ENCODE measurements at places on chromosomes 13 and 19.
A peak's percentile ranks its signal among the peaks of the same experiment; 100 is the strongest.

DNA sequence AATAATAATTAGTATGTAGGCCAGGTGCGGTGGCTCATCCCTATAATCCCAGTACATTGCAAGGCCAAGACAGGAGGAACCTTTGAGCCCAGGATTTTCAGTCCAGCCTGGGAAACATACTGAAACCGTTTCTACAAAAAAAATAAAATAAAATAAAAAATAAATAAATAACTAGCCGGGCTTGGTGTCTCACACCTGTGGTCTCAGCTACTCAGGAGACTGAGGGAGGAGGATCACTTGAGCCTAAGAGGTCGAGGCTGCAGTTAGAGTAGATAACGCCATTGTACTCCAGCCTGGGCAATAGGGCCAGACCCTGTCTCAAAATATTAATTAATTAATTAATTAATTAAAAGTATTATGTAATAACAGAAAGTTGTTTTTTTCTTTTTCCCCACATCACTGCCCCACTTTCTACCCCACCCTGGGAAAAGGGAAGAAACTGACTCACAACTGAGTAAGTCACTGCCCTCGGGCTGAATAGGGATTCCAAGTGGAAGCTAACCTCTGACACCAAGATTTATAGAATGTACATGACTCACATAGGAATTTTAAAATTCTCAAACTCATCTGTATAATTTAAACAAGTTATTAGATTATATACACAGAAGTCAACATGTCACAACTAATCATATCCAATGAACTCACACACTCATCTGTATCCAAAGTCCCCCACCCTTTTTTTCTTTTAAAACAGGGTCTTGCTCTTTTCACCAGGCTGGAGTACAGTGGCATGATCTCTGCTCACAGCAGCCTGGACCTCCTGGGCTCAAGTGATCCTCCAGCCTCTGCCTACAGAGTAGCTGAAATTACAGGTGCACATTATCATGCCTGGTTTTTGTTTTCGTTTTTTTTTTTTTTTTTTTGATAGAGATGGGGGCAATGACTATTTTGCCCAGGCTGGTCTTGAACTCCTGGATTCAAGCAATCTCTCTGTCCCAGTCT, 12.5 kb downstream of the ZNF611 start:
- DNase-seq, result no peak

DNA sequence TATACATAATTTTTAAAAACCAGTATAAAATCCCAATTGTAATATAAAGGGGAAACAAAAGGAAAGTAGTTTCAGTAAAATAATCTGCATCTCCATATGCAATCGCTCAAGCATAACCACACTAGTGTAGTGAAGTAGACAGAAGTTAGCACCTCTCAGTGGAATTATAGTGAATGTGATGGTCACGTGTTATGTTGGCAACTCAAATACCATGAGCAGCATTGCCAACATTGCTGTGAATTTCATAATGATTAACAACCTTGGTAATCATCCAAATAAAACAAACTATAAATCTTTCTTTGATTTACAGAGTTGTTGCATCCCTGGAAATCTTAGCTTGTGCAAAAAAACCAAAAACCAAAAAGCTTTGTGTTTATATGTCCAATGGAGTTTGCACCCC, 77.3 kb upstream of the SIAH3 start:
- no peak for DNase-seq

DNA sequence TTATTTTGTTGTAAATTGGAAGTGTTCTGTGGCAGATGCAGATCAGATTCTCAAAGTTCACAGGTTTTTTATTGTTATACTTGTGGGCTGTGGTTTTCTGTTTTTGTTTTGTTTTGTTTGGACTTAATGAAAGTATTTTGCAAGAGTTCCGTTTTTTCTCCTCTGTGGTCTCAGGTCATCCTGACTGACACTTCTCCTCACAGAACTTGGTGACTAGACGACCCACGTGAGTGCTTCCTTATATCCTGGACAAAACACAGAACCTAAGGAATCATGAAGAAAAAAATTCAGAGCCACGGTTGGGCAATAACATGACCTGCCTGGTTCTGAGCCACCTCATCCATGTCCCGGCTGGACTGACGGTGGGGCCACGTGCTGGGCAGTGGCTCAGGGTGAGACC, 2.5 kb upstream of the RFPL4AL1 start:
- DNase-seq, result no peak

GRCh38 chr13:104270731-104271130, 1204.5 kb upstream of the SLC10A2 start:
- DNase-seq, result no peak

DNA sequence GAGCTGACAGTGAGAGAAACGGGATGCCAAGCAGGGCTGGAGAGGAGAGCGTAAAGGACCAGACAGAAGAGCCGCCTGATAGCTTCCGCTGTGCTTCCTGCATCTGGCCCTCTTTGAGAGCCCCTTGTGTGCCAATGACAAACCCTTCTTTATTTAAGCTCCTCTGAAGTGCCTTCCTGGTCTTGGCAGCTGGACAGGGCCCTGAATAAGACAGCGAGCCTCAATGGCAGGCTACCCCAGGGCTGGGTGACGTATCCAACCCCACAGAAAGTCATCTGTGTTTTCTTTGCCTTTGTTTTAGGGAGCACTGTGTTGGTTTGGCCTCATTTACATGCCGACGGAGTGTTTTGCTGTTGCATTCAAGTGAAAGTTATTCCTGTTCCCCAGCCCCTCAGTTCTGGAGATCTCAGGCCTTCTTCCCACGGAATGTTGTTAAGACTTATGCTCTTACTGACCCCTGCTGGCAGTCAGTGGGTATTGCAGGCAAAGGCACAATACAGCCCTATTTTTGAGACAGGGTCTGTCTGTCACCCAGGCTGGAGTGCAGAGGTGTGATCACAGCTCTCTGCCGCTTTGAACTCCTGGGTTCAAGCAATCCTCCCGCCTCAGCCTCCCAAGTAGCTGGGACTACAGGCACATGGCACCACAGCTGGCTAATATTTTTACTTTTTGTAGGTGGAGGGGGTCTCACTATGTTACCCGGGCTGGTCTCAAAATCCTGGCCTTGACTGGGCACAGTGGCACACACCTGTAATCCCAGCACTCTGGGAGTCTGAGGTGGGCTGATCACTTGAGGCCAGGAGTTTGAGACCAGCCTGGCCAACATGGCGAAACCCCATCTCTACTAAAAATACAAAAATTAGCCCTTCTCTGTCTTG, 16.8 kb downstream of the CCL25 start:
- no peak for DNase-seq

GRCh38 chr19:45403781-45404556, 900 bp downstream of the PPP1R13L start:
- no peak for DNase-seq

DNA sequence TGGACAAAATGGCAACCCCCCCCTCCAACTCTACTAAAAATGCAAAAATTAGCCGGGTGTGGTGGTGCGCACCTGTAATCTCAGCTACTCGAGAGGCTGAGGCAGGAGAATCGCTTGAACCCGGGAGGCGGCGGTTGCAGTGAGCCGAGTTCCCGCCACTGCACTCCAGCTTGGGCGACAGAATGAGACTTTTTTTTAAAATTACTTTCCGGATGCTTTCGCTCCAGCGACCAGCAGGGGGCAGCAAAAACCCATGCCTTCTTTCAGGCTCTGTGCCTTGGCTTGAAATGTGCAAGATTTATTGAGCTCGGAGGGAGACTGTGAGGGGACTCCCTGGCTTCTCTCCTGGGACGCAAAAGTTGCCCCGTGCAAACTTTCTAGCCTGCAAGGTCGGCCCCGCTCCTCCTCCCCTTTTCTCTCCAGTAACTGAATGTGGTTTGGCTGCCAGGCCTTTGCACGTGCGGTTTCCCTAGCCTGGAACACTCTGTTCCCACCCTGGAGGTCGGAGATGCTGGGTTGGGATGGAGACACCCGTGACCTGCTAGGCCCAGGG, 61.4 kb upstream of the NFIC start:
- peak; percentile 55 for DNase-seq

DNA sequence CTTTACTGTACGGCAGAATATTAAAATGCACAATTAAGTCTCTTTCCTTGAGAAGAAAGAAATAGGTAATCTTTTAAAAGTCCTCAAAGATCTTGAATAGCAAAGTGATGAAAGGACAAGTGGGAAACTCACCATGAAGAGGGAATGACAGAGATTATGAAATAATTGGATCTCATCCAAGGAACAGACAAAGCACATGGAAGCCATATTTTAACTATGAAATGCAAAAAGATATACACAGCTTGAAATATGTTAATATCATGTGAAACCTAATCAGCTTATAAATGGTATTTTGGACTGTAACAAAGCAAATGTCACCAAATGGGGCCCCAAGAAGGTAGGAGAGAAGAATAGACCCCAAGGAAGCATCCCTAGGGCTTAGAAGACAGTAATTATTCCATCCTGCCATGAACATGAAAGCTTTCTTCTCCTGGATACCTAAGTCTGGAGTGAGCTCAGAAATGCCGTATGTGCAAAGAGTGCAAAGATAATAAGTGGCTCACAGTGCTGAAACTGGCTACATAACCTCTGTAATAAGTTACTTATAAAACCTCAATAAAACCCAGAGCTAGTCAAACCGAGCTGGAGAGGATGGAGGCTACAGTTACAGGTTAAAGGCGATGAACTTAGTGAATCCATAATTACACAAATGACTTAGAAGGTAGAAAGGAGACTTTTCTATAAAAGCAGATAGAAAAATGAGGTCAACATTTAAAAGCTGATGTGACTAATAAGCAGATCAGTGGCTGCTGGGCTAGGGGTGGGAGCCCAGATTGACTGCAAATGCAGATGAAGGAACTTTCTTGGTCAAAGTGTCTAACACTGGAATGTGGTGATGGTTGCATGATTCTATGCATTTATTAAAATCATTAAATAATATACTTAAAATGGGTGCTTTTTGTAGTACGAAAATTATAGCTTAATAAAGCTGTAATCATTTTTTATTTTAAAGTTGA, 34.4 kb downstream of the DCLK1 start:
- DNase-seq, result no peak

GRCh38 chr19:9878511-9879196, 43.5 kb downstream of the PIN1 start:
- DNase-seq, result no peak

DNA sequence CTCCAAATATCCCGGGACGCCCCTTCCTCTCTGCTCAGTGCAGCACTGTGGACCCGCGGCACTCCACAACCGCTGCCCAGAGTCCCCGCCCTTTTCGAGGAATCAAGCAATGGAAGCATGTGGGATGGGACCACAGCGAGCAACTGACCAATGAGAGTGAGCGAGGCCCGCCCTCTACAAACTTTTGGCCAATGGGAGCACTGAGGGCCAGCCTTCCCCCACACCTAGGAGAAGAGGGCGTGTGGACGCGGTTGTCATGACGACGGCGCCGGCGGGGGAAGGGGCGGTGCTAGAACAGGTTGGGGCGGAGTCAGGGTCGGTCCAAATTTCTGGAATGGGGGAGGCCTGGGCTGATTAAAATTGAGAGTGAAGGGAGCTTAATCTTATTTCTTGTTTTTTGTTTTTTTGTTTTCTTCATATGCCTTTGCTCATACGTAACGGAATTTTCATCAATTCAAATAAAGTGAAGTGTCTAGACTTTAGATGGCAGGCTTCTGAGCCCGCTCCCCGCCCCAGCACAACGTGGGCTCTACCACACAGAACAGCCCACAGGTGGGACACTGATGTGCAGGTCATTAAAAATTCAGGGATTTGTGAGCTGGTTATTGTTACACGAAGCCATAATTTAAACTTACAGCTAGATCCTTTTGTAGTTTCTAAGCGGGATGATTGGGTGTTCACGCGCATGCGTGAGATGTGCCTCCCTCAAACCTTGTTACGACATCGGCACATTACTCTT, at the start of gene DNAAF3:
TSS of gene DNAAF3 (minus strand) at position 84 of the 739 bp plus-strand sequence. CDS start 200 bp downstream, outside the sequence.
- peak; percentile 25 for DNase-seq

DNA sequence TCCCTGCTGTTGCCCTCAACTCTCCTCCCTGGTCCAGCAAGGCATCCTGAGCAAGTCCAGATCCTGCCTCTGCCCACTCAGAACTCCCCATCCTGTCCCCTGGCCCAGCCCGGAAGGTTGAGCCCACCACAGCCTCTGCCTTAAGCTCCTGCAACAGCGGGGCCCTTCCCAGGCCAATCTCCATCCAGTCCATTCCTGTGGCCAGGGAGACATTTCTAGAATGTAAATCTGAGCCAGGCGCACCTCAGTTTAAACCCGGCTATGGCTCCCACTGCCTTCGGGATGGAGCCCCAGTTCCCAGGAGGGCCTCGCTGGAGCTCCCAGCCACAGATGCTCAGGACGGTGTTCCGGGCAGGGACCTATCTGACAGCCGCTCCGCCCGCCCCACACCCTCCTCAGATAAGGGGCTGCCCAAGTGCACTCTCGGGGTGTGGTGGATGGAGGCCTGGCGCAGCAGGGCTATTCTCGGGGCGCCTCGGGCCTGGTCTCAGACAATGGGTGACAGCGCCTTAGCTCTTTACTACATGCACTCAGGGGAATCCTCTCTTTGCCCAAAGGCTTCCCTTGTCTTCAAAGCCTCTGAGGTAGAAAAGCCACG, 5.3 kb downstream of the TRAPPC6A start:
- DNase-seq, result no peak

GRCh38 chr13:110509971-110510786, 51.3 kb downstream of the RAB20 start:
- no peak for DNase-seq

GRCh38 chr19:53865523-53865917, 2.2 kb upstream of the MYADM start:
- no peak for DNase-seq

DNA sequence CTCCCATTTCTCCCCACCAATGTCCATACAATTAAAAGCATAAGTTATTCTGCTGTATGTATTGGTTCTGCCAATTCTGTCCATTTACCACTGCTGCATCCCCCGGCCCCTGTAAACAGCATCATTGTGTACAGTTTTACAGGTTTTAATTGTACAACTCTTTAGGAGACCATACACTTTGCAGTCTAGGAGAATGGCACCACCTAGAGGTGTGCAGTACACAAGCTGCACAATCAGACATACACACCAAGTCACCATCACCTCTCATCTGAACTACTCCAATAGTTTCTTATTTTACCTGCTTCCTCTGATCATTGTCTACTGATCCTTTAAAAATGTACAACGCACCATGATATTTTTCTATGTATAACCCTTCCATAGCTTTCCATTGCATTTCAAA, 855.9 kb upstream of the KLHL1 start:
- no peak for DNase-seq

DNA sequence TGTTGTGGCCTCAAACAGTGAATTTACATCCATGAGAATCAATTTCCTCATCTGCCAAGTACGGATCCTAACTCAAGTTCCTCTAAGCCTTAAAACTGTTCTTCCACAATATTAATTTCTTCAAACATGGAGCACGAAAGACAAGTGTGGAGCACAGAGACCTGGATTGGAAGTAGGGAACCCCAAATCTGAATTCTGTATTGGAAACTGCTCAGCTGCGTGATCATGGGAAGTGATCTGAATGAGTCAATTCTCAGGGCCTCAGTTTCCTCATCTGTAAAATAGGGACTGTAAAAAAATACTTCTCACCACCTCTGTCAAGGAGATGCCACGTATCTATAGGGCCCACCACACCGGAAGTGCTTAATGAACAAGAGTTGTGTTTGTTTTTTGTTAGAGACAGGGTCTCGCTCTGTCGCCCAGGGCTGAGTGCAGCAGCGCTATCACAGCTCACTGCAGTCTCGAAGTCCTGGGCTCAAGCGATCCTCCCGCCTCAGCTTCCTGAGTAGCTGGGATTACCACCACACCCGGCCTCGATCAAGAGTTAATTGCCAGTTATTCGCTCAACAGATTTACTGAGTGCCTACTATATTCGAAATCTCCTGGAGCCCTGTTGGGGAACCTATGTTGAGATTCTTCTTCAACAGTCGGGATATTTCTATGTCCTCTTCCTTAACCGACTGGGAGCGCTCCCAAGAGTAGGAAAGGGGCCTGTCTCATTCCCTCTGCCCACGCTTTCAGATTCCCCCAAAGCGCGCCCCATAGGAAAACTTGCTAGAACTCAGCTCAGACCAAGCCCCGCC, 1.6 kb downstream of the SERTAD3 start:
- no peak for DNase-seq

GRCh38 chr13:20616059-20616797, 49.3 kb downstream of the IFT88 start:
- DNase-seq, result no peak
